Common myeloid progenitor, CD34-positive (primary cell): ENCODE measurements at places on chromosomes 3 and 15.
A peak's percentile ranks its signal among the peaks of the same experiment; 100 is the strongest.

GRCh38 chr3:139522421-139522820, 17.1 kb downstream of the RBP1 start:
- no peaks in the 10 kb centered on the region for H3K27me3 ChIP-seq
- H3K4me3 ChIP-seq: no peak overlapping the region
- H3K27ac ChIP-seq: no peak overlapping the region
- H3K36me3 ChIP-seq: no peaks in the 10 kb centered on the region
- DNase-seq: no peak
- no peaks in the 10 kb centered on the region for H3K4me1 ChIP-seq

GRCh38 chr3:43948013-43948412, 257.3 kb downstream of the ABHD5 start:
- no peak overlapping the region for H3K4me3 ChIP-seq
- no peaks in the 10 kb centered on the region for H3K4me1 ChIP-seq
- H3K36me3 ChIP-seq: no peaks in the 10 kb centered on the region
- peaks cover 2% of the 10 kb centered on the region for H3K27me3 ChIP-seq
- no peak overlapping the region for H3K27ac ChIP-seq
- DNase-seq: no peak

- H3K27me3 ChIP-seq: no peaks in the 10 kb centered on the region
- no peak overlapping the region for H3K4me3 ChIP-seq
- no peak for DNase-seq
- no peaks in the 10 kb centered on the region for H3K4me1 ChIP-seq
- H3K27ac ChIP-seq: no peak overlapping the region
Observed at GRCh38 chr3:134079111-134079547, 49.4 kb upstream of the SLCO2A1 start.

DNA sequence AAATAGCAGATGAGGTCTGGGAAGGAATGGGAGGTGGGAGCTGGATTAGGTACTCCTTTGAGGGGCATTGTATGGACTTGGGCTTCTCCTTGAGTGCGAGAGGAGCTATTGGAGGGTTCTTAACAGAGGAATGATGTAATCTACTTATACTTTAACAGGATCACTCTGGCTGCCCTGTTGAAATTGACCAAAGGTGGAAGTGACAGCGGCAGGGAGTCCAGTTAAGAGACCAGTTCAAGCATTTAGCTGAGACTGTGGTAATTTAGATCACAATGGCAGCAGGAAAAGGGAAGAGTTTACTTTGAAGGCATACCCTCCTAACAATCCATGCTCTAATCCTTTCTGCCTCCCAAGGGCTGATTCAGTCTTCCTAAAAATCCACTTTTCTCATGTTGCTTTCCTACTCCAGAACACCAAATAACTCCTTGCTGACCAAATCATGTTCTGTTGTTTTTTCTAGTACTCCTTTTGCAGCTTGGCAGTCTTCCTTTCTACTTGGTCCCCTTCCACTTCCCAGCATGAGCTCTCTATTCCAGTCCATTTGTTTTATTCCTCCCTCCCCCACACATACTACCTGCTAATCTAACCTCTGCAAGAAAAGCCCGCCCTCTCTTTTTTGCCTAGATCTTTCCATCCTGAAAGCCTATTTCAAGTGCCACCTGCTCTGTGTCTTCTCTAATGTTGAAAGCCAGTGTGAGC, 139.4 kb downstream of the NECTIN3 start:
- DNase-seq: no peak
- no peaks in the 10 kb centered on the region for H3K36me3 ChIP-seq
- no peaks in the 10 kb centered on the region for H3K4me1 ChIP-seq
- H3K4me3 ChIP-seq: no peak overlapping the region
- no peak overlapping the region for H3K27ac ChIP-seq

DNA sequence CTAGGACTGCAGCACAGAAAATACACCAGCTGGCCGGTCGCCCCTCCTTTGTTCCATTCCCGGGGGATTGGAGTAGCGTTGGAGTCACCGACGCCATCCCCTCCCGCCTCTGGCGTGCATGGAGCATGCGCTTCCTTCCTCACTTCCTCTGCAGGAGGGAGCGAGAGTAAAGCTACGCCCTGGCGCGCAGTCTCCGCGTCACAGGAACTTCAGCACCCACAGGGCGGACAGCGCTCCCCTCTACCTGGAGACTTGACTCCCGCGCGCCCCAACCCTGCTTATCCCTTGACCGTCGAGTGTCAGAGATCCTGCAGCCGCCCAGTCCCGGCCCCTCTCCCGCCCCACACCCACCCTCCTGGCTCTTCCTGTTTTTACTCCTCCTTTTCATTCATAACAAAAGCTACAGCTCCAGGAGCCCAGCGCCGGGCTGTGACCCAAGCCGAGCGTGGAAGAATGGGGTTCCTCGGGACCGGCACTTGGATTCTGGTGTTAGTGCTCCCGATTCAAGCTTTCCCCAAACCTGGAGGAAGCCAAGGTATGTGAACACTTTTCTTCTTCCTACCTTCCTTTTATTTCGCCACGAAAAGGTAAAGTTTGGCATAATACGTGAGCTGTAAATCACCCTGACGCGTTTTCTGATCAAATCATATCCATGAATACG, at the start of gene SCG3:
Gene SCG3, plus strand, starts transcription at position 201 of the 661 bp plus-strand sequence. Its CDS starts 253 bp downstream, at position 454.
- H3K4me3 ChIP-seq: no peak within 1 kb of the TSS
- peak; percentile 61 for DNase-seq
- H3K27me3 ChIP-seq: peaks cover 14% of the 10 kb centered on the region
- no peaks in the 10 kb centered on the region for H3K36me3 ChIP-seq
- H3K4me1 ChIP-seq: peaks cover 8% of the 10 kb centered on the region
- H3K27ac ChIP-seq: no peak within 1 kb of the TSS

- H3K27ac ChIP-seq: no peak overlapping the region
- DNase-seq: no peak
- H3K27me3 ChIP-seq: no peaks in the 10 kb centered on the region
- H3K36me3 ChIP-seq: no peaks in the 10 kb centered on the region
- H3K4me3 ChIP-seq: no peak overlapping the region
Observed at GRCh38 chr3:14630404-14631100, 21.0 kb upstream of the CCDC174 start.

- DNase-seq: no peak
- no peaks in the 10 kb centered on the region for H3K4me1 ChIP-seq
- H3K27me3 ChIP-seq: no peaks in the 10 kb centered on the region
- no peaks in the 10 kb centered on the region for H3K36me3 ChIP-seq
- H3K4me3 ChIP-seq: no peak overlapping the region
Observed at GRCh38 chr3:107265526-107265925, 111.7 kb upstream of the CCDC54 start.

DNA sequence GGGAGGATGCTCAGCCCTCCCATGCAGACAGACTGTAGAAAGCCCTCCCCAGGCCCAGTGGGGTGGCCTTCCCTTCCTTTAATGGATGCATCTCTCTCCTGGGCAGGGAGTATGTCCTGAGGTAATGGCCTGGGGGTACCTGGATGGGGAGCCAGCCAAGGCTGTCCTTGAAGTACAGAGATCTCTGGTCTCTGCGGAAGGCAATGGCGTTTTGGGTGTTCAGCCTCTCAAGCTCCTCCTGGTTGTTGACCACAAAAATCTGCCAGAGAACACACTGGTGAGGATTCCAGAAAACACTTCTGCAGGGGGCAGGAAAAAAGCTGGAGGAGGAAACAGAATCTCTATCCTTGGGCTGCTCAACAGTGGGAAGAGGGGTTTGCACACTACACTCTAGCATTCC, 28.9 kb downstream of the EAF1 start:
- peaks cover 15% of the 10 kb centered on the region for H3K4me1 ChIP-seq
- DNase-seq: no peak
- H3K27ac ChIP-seq: no peak overlapping the region
- H3K4me3 ChIP-seq: no peak overlapping the region

- H3K27ac ChIP-seq: no peak overlapping the region
- no peak for DNase-seq
- H3K36me3 ChIP-seq: peaks cover 43% of the 10 kb centered on the region
- no peaks in the 10 kb centered on the region for H3K4me1 ChIP-seq
- H3K4me3 ChIP-seq: no peak overlapping the region
Observed at GRCh38 chr3:123952844-123953520, 8.0 kb downstream of the CCDC14 start.

DNA sequence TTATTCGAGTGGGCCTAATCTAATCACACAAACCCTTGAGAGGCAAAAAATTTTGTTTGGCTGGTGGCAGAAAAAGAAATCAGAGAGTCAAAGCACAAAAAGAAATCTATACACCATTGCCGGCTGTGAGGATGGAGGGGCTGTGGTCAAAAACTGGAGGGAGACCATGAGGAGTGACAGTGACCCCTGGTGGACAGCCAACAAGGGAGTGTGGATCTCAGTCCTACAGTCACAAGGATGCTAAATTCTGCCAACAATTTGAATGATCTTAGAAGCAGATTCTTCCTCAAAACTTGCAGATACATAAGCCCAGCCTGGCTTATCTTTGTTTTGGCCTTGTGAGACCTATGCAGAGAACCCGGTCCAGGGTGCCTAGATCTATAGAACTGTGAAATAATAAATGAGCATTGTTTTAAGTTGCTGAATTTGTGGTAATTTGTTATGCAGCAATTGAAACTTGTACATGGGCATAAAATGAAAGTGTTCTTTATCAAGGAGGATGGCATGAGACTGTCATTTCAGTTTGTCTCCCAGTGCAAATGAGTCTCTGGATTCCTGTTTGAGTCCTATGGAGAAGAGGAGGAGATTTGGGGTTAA, 103.0 kb upstream of the ARHGEF26 start:
- H3K4me3 ChIP-seq: no peak overlapping the region
- H3K27me3 ChIP-seq: no peaks in the 10 kb centered on the region
- peak; percentile 30 for DNase-seq
- H3K36me3 ChIP-seq: no peaks in the 10 kb centered on the region

- no peak overlapping the region for H3K4me3 ChIP-seq
- no peaks in the 10 kb centered on the region for H3K27me3 ChIP-seq
- no peaks in the 10 kb centered on the region for H3K4me1 ChIP-seq
- H3K27ac ChIP-seq: no peak overlapping the region
- no peak for DNase-seq
Observed at GRCh38 chr15:91891101-91891500, 37.6 kb downstream of the SLCO3A1 start.

DNA sequence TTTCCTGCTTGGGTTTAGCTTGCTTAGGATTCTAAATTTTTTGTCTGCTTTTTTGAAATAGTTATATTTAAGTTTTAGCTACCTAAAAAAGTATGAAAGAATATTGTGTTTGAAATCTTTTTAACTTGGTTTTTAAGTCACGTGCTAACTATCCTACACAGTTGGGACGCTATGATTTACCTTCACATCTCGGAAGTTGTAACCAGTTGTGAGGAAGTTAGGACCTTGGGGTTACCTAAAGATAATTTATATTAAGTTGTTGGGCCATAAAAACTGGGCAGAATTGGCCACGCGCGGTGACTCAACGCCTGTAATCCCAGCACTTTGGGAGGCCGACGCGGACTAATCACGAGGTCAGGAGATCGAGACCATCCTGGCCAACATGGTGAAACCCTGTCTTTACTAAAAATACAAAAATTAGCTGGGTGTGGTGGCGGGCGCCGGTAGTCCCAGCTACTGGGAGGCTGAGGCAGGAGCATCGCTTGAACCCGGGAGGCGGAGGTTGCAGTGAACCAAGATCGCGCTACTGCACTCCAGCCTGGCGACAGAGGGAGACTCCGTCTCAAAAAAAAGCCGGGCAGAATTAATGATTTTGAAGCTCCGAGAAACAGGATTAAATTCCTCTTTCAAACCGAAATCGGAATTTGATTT, 1.0 kb downstream of the ZFAND6 start:
- H3K4me3 ChIP-seq: peak overlapping the region; percentile 85
- H3K27me3 ChIP-seq: no peaks in the 10 kb centered on the region
- no peaks in the 10 kb centered on the region for H3K36me3 ChIP-seq
- peak; percentile 53 for DNase-seq

- H3K27ac ChIP-seq: no peak overlapping the region
- no peaks in the 10 kb centered on the region for H3K4me1 ChIP-seq
- H3K4me3 ChIP-seq: no peak overlapping the region
- no peak for DNase-seq
- H3K27me3 ChIP-seq: no peaks in the 10 kb centered on the region
Observed at GRCh38 chr15:41746802-41747201, 27.5 kb upstream of the MAPKBP1 start.

DNA sequence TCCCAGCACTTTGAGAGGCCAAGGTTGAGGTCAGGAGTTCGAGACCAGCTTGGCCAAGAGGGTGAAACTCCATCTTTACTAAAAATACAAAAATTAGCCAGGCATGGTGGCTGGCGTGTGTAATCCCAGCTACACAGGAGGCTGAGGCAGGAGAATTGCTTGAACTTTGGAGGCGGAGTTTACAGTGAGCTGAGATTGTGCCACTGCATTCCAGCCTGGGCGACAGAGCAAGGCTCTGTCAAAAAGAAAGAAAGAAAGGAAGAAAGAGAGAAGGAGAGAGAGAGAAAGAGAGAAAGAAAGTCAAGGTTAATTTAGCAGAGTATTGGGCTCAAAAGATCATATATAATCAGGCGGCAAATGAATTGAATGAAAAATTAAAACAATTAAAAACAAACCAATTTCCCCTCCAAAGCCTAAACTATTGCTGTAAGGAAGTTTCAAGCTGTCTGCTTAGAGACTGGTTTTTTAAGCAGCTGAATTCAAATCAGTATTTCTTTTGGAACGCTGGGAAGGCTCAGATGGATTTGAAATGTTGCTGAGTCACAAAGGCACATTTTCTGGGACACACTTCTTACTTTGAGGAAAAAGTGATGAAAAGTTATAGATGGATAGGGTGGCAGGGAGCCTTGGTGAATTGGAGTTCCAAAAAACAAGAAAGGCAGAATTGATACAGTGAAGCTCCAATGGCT, 81.3 kb upstream of the BHLHE40 start:
- H3K4me1 ChIP-seq: no peaks in the 10 kb centered on the region
- no peak overlapping the region for H3K27ac ChIP-seq
- no peak for DNase-seq
- H3K27me3 ChIP-seq: no peaks in the 10 kb centered on the region

GRCh38 chr3:79602385-79602784, 165.4 kb downstream of the ROBO1 start:
- no peak for DNase-seq
- no peak overlapping the region for H3K4me3 ChIP-seq
- no peaks in the 10 kb centered on the region for H3K27me3 ChIP-seq
- no peak overlapping the region for H3K27ac ChIP-seq
- no peaks in the 10 kb centered on the region for H3K4me1 ChIP-seq
- no peaks in the 10 kb centered on the region for H3K36me3 ChIP-seq

GRCh38 chr3:177618873-177619733, 421.8 kb upstream of the TBL1XR1 start:
- DNase-seq: no peak
- H3K27me3 ChIP-seq: no peaks in the 10 kb centered on the region
- peaks cover 8% of the 10 kb centered on the region for H3K4me1 ChIP-seq
- H3K36me3 ChIP-seq: no peaks in the 10 kb centered on the region
- no peak overlapping the region for H3K4me3 ChIP-seq

GRCh38 chr3:177347611-177348010, 150.3 kb upstream of the TBL1XR1 start:
- no peaks in the 10 kb centered on the region for H3K36me3 ChIP-seq
- no peaks in the 10 kb centered on the region for H3K27me3 ChIP-seq
- peaks cover 26% of the 10 kb centered on the region for H3K4me1 ChIP-seq

GRCh38 chr3:12991861-12992281, 81.4 kb downstream of the IQSEC1 start:
- peaks cover 5% of the 10 kb centered on the region for H3K4me1 ChIP-seq
- H3K36me3 ChIP-seq: no peaks in the 10 kb centered on the region
- H3K27ac ChIP-seq: no peak overlapping the region
- DNase-seq: no peak
- peaks cover 1% of the 10 kb centered on the region for H3K27me3 ChIP-seq

GRCh38 chr15:75732809-75733451, 20.3 kb upstream of the CSPG4 start:
- peaks cover 20% of the 10 kb centered on the region for H3K4me1 ChIP-seq
- DNase-seq: peak; percentile 63
- peaks cover 5% of the 10 kb centered on the region for H3K27me3 ChIP-seq
- no peak overlapping the region for H3K27ac ChIP-seq

GRCh38 chr3:185767002-185767688, 57.7 kb downstream of the IGF2BP2 start:
- no peak overlapping the region for H3K27ac ChIP-seq
- no peaks in the 10 kb centered on the region for H3K27me3 ChIP-seq
- no peak for DNase-seq
- H3K36me3 ChIP-seq: no peaks in the 10 kb centered on the region

GRCh38 chr3:51974277-51974962, 444 bp upstream of the ABHD14A start:
- H3K27ac ChIP-seq: no peak overlapping the region
- peak overlapping the region; percentile 47 for H3K4me3 ChIP-seq
- no peaks in the 10 kb centered on the region for H3K27me3 ChIP-seq
